ENCODE measurements at places on chromosomes 12 and 14. TPM values are rescaled to one million over a fixed set of nuclear protein-coding genes. Genes with fewer than 3 reads are reported as not detected.

GRCh38 chr12:131133015-131133905 is 179.6 kb downstream of the ADGRD1 start:
- DNase-seq, result no peak

GRCh38 chr12:50845021-50845647 is 2.4 kb downstream of the TMPRSS12 start:
- no peak for DNase-seq

DNA sequence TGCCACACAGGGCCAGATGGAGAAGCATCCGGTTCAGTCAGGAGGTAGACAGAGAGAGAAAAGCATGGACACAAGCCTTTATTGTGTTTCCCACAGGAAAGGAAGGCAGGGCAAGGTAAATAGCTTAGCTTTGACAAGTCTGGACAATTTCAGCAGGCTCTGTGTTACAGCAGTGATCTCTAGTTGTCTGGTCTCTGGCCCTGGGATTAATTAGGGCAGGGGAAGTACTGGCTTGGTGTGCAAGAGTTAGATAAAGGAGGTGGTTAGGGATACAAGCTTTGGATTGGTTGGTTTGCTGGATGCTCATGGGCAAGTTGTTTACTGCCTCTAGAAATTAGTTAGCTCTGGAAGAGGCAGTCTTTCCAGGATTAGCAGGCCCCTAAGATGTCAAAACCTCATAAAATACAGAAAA is 15.1 kb upstream of the NGDN start:
- DNase-seq, result no peak

DNA sequence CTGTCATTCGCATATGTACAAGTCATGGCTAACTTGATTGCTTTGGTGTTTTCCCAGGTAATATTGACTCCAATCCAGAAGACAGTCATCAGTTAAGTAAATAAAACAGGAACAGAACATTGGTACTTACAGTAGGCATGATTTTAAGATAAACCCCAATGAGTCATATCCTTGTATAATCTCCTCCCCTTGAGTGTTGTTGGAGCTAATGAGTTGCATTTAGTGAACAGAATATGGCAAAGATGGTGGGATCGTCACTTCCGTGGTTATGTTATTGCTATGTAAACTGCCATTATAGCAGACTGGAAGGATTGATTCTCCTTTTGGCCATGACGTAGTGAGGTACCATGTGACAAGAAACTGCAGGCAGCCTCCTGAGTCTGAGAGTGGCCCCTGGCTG is 102.2 kb downstream of the TMX1 start:
- no peak for DNase-seq

The KRT77 gene
- total RNA-seq, result 0.20 TPM

The FGF6 gene
- not detected for total RNA-seq

The MRPL51 gene
- 15.1 TPM for total RNA-seq

Measured in CD4-positive, alpha-beta T cell (primary cell).